ENCODE measurements at places on chromosomes 7 and 10. TPM values are rescaled to one million over a fixed set of nuclear protein-coding genes. Genes with fewer than 3 reads are reported as not detected.

The CRYGN gene
- not detected for total RNA-seq

GRCh38 chr10:65710306-65710705, 1215.5 kb upstream of the LRRTM3 start:
- DNase-seq, result no peak

DNA sequence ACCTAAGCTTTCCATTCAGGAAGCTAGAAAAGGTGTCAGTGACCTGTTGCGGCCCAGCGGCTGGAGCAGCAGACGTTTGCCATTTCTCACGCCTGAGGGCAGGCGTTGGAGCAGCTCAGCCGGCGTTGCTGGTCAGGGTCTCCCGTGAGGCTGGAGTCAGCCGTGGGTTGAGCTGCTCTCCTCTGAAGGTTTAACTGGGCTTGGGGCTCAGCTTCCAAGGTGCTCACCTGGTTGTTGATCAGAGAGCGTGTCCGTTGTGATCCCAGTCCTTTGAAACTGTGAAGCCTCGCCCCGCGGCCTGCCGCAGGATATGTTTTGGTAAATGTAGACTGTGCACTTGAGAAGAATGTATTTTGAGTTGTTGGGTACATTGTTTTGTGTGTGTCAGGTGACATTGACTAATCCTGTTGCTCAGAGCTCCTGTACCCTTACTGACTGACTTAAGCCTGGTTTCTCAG, 20.6 kb upstream of the PWWP2B start:
- peak; percentile 16 for DNase-seq

The NSUN5 gene
- total RNA-seq, result 80.3 TPM

DNA sequence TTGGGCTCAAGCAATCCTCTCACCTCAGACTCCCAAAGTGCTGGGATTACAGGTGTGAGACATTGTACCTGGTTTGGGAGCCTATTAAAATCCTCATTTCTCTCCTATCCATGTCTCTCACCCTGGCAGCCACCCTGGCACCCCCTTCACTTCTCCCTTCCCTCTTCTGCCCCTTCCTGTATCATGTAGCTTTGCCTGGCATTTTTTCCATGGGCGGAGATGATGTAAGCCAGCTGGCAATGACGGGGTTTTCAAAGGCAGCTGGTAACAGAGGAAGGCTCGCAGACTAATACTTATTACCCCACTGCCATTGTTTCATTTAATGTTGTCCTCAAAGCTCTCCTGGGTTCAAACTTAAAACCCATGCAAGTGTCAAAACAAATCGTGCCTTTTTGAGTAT, 61.9 kb downstream of the RGS10 start:
- no peak for DNase-seq

GRCh38 chr7:159126311-159127260, 18.1 kb downstream of the VIPR2 start:
- no peak for DNase-seq

- peak; percentile 84 for DNase-seq
Measured at GRCh38 chr10:104809288-104810090, 168.4 kb downstream of the SORCS3 start.

GRCh38 chr7:105713488-105714465, 132.5 kb upstream of the EFCAB10 start:
- no peak for DNase-seq

DNA sequence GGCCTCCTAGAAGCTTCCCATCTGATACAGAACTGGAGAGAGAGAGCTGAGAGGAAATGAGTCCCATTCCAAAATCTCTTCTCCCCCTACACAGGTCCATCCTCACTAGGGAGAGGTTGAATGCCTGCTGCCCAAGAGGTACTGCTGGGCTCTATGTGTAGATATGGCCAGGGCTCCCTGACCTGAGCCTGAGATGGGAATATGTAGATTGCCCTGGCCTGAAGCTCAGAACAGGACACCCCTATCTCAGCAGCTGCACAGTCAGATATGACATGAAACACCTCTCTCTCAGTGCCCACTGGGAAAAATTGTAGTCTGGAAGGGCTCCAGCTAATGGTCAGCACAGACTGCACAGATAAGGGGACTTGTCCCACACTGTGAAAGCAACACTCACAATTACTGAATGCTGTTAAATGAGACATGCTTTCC, 3.1 kb upstream of the IFIT1B start:
- no peak for DNase-seq

The FAM25A gene
- not detected for total RNA-seq

DNA sequence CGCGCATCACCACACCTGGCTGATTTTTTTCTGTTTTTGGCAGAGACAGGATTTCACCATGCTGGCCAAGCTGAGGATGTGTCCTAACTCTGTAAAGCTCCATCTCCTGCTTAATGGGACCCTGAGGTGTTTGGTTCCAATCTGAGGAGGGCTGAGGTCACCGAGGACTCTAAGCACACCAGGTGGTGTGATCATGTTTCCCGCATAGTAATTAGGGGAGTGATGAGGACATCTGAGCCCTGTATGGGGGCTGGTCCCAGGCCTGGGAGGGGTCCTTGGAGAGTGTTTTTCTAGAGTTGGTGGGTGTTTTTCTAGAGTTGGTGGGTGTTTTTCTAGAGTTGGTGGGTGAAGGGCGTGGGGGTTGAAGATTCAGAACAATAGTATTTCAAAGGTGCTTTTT, 3.0 kb upstream of the ABHD11 start:
- no peak for DNase-seq

The GPR26 gene
- total RNA-seq, result not detected

DNA sequence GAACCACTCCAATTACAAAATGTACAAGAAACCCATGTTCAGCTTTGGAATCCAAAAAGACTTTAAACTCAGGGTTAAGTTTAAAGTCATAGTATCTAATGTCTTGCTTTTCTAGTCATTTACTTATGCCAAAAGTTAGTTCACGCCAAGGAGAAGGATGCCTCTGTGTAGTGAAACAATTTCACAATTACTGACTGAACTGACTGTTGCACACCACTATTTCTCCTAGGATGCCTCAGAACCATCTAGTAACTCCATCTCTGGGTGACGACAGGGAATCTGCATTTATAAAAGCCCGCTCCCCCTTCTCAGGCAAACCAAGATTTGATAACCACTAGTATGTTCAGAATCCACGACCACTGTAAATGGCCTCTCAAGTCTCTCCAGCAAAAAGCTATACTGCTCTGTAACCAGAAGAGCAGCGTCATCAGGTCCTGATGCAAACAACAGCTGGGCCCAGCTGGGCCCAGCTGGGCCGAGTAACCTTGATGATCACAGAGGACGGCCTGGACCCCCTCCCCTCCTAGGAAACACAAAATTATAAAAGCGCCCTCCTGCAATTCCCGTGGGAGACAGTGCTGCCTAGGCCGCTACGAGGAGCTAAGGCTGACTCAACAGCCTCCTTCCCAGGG, 680 bp upstream of the ADO start:
- DNase-seq, result no peak

DNA sequence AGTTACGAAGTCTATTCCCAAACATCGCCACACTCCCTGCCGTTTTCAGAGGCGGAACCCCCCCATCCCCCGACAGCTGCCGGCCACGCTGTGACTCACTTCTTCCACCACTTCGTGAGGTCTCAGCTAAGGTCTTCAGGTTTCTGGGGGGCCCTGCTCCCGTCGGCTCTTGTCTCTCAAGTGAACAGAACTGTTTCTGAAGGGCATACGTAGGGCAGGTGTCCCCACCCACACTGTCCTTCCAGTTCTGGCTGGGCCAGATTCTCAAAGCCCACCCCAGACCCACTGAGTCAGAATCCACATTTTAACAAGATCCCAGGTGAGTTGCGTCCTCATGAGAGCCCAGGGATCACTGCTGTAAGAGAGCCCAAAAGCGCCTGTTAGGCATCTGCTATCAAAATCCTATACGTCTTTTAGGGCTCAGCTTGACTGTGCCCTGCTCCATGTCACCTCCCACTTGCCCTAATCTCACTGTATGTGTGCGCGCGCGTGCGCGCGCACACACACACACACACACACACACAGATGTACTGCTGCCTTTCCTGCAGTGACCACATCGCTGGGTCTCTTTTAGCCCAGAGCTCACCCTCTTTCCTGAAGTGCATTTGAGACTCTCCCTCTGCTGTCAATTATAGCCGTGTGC, 78.8 kb downstream of the PROSER2 start:
- no peak for DNase-seq

The TMEM139 gene
- total RNA-seq, result 14.5 TPM

The TEX36 gene
- not detected for total RNA-seq

DNA sequence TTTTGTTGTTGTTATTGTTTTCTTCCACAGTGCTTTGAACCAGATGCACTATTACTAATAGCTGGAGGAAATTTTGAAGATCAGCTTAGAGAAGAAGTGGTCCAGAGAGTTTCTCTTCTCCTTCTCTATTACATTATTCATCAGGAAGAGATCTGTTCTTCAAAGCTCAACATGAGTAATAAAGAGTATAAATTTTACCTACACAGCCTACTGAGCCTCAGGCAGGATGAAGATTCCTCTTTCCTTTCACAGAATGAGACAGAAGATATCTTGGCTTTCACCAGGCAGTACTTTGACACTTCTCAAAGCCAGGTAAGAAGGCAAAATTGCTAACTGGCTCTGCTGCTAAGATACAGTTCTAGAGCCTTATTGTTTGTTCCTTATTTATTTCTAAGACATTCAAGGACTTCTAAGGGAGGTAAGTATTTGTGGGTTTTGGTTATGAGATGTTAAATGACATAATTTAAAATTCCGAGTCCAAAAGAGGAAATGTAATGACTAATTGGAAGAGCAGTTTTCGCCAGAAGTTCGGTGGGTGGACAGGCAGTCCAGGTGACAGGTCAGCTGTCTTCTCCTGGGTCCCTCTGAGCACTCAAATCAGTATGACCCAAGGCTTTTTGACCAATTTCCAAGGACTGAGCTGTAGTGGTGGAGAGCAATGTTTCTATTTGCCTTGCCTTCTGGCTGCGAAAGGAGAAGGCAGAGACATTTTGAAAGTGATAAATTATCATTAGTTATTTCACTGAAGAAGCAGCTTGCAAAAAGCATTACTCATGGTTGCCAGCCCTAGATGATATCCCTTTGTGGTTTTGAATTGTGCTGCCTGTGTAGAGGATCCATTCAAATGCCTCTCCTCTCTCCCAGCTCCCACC, 10.1 kb downstream of the SLC39A12 start:
- no peak for DNase-seq

- no peak for DNase-seq
Measured at GRCh38 chr10:125363791-125364190, 203.4 kb upstream of the CTBP2 start.

DNA sequence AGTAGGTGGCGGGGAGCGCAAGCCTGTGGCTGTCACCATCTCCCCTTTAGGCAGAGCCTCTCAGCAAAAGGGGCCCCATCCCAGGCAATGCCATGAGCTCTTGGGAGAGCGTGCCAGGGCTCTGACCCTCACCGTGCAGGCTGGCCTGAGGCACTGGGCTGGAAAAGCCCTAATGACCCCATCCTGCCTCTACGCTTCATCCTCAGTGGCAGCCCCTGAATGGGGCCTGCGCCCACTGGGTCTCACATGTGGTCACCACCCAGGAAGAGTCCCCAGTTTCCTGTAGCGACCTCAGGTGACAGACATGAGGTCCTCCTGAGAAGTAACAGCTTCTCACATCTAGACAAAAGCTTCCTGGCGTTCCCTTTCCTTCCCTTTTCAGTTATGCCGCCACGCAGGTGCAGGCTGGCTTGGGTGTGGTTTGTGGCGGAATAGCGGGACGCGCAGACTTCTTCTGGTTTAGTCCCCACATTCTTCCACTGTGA, 59.2 kb downstream of the CLEC2L start:
- no peak for DNase-seq

The LLCFC1 gene
- not detected for total RNA-seq

- DNase-seq, result no peak
Measured at GRCh38 chr10:75367021-75367487, 34.5 kb downstream of the ZNF503 start.

The GPR146 gene
- not detected for total RNA-seq

- no peak for DNase-seq
Measured at GRCh38 chr10:93081318-93081717, 7.6 kb downstream of the CYP26A1 start.

DNA sequence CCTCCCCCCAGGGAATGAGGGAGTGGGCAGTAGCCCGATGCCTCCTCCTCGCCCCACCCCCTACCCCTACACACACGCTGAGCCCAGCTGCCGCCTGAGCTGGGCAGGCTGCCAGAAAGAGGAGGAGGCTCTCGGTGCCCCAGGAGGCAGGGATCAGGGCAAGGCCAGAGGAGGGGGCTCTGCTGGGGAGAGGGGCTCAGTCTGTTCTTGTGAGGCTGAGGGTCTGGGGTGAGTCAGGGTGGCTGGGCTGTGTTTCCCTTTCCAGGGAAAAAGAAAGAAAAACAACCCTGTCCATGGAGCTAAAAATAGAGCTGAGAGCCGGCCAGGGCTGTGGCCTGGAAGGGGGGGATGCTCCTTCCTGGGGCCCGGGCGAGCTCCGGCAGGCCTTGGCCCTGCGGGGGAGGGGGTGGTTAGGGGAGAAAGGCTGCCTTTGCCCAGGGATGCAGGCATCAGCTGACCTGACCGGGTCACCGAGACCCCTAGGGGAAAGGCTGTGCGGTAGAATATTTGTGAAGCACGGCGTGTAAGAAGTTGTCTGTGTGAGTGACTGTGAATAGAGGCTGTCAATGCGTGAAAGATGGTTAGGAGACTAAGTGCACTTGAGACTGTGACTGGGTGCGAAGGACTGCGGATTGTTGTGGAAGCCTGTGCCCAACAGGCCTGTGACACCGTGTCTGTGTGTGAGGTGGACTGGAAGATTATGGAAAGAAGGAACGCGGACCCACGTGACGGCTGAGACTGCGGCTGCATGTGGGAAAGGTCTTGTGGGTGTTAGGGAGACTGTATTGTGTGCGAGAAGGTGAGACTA, 1.2 kb upstream of the LZTS2 start:
- DNase-seq, result no peak

DNA sequence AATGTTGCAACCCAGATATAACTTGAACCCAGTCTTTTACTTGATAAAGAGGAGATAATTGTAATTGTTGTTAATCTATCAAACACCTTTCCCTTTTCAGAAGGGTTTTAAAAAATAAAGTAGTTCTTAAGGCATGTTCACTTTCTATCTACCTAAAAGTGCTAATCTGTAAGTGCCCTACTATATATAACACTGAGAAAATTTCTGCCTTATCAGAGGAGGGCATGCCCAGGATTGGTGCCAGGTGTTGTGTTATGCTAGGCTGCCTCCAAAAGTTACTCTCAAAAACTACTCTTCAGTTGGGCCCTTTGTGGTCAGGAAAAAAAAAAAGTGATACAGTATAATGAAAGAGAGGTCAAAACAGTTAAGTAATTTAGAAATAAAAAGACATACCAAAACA, 36.3 kb downstream of the SMNDC1 start:
- no peak for DNase-seq

GRCh38 chr7:91457208-91457607, 193.0 kb downstream of the FZD1 start:
- no peak for DNase-seq

- DNase-seq, result no peak
Measured at GRCh38 chr7:887488-887820, 11.1 kb downstream of the GET4 start.

Data from epithelial cell of proximal tubule (primary cell).